ENCODE measurements at places on chromosomes 12 and 14.

DNA sequence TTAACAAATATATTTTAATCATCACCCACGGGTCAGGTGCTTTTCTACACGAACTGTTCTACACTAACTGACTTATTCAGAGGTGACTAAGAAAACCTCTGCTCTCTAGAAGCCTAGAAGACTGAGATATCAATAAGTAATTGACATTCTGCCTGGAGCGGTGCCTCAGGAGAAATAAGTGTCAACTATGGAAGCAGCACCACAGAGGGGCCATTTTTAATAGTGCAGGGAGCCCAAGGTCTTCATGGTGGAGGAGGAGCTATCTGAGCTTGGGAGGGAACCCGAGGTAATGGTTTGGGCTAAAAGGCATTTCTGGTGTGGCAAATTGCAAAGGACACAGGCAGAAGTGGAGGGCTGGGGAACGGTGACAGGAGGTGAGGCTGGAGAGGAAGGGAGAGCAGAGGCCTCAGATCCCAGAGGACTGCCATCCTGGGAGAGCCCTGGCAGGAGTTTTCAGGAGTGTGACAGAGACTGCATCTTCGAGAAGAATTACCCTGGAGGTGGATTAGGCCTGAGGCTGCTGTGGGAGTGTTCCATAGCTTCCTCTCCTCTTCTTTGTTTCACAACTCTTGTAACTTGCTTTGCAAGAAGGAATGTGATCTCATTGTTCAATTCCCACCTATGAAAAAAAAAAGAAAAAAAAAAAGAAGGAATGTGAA, 123.1 kb downstream of the NPAS3 start:
- no peak for DNase-seq

GRCh38 chr14:86541972-86542371, 1012.0 kb downstream of the FLRT2 start:
- no peak for DNase-seq

- DNase-seq, result no peak
These were observed 48.2 kb downstream of the MBIP start for GRCh38 chr14:36271939-36272907.

DNA sequence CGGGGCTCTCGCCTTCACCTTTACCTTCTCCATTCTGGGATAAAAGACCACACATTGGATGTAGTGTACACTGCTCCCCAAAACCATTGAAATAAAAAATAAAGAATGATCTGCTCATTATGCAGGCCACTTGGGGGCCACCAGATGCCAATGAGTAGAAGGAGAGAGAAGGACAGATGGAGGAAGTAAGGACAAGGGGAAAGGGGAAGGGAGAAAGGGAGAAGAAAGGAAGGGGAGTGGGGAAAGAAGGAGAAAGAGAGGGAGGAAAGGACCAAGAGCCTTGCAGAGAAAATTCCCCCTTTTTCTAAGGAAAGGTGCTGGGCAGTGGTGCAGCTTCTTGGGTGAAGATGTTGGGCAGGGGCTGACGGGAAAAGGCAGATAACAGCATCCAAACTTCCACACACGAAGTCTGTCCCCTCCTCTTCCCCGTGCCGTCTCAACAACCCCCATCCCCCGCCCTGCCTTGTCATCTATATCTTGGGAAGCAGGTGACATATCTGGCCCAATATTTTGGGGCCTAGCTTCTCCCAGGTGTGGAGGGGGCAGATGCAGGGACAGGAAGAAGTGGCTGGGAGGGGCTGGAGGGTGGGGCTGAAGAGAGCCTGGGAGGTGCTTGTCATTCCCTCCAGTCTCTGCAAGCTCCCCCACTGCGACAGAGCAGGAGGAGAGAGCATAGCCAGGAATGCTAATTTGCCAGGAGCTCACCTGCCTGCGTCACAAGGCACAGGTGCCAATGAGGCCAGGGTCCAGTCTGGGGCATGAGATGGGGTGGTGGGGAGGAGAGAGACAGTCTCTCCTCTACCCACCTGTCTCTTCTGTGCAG, 107.5 kb downstream of the SINHCAF start:
- DNase-seq, result no peak

- DNase-seq, result no peak
These were observed 240.3 kb upstream of the PDZRN4 start for GRCh38 chr12:40947797-40948196.

DNA sequence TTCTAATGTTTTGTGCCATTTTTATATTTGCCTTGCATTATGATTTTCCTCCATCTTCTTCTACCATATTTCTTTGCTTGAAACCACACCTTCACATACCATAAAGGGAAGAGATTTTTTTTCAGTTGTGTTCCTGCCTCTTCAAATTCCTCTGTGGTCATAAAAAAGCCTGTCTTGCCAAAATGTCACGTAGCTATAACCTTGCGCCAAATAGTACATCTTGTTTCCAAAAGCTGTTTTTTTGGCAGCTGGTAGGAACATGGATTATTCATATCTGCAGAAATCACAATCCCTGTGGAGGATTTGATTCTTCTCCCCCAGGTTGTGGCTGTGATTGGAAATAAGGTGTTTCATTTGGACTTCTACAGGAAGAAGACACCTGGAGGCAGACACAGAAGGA, 133.6 kb upstream of the SLC35F4 start:
- no peak for DNase-seq

DNA sequence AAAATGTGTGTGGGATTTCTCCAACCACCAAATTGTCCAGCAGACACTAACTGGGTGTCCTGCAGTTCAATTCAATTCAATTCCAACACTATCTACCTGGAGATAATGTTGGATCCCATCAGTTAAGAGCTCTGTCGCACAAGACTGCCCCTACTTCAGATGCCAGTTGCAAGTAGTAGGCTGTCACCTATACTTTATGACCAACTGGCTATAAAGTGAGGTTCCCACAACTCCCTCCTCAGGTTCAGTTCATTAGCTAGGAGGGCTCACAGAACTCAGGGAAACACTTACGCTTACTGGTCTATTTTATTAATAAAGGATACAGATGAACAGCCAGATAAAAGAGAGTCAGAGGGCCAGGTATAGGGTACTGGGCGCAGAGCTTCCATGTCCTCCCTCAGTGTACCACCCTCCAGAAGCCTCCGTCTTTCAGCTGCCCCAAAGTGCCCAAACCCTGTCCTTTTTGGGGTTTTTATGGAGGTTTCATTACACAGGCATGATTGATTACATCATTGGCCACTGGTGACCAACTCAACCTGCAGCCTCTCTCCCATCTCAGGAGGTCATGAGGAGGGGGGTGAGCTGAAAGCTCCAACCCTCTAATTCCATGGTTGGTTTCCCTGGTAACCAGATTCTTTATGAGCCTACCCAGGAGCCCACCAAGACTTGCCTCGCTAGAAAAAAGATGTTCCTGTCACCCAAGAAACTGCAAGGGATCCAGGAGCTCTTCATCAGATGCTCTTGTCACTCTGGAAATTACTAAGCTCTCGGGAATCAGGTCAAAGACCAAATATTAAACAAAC, 7.5 kb upstream of the SERPINA5 start:
- DNase-seq, result no peak

DNA sequence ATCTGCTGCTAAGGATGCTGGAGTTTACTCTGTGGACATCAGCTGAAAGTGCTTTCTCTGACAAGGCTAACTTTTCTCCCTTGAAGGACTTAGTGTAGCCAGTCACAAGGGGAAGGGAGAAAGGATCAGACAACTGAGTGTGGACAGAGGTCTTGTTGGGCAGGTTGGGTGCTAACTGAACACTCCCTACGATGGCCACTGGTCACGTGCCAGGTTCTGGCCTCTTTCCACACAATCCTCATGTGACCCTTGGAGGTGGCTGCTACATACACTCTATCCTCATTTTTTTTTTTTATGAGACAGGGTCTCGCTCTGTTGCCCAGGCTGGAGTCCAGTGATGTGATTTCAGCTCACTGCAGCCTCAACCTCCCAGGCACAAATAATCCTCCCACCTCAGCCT, 39.7 kb downstream of the FOXN4 start:
- DNase-seq, result no peak

DNA sequence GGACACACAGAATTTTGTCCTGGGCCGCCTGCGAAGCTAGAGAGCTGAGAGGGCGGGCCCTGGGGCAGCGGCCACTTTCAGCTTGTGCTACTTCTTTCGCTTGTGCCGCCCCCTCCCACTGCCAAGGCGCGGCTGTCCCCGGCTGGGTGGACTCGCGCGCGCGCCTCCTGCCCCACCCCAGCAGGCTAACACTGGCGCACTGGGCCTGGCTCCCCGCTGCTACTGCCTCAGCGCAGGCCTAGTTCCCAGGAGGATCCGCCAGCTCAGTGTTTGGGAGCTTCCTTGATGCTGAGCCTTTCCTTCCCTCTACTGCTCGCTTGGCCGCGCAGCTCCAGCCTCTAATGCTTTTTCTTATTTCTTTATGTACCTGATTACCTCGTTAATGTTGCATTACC, 27.4 kb upstream of the METAP2 start:
- DNase-seq, result no peak

DNA sequence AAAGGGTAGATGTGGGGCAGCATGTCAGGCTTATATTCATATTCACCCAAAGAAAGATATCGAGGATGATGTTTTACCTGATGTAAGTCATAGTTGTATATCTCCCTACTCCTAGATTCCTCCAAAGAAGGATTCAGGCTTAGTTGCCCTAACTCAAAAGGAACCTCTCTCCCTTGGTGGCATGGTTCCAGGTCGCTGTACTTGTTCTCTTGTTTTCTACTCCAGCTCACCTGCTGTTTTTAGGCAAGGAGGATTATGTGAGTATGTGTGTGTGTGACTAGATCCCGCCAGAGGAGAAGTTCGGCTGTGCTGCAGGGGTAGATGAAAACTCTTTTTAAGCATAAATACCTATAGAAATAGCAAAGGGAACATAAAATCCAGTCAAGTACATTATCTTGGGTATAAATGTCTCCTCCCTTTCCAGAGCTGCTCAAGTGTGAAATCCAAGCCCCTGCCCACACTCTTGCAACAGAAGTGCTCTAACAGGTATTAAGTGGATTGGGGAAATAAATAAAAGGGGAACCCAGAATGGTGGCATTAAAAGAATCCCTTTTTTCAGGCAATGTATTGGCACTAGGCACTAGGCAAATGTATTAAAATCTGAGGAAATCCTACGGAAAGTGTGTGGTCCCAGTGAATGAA, 375.7 kb downstream of the ZFP36L1 start:
- DNase-seq, result no peak

DNA sequence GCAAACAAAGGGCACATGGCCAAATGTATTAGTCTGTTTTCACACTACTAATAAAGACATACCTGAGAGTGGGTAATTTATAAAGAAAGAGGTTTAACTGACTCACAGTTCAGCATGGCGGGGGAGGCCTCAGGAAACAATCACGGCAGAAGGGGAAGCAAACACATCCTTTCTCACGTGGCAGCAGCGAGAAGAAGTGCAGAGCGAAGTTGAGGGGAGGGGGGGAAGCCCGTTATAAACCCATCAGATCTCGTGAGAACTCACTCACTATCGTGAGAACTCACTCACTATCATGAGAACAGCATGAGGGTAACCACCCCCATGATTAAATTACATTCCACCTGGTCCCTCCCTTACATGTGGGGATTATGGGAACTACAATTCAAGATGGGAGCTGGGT, 66.1 kb downstream of the ST8SIA1 start:
- DNase-seq, result no peak

DNA sequence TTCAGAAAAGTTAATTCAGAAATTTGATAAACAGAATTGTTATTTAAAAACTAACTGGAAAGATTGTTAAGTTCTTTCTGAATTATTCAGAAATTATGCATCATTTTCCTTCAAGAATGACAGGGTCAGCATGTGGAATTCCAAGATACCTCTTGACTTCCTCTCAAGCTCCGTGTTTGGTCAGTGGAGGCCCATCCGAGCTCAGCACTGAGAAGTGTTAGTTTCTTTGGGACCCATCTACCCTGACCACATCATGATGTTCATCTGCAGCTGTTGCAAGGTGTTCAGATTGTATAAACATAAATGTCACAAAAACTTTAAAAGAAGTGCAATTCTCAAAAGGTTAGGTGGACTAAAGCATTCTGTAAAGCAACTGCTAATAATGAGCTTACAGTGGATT, 33.7 kb downstream of the MDM2 start:
- no peak for DNase-seq

DNA sequence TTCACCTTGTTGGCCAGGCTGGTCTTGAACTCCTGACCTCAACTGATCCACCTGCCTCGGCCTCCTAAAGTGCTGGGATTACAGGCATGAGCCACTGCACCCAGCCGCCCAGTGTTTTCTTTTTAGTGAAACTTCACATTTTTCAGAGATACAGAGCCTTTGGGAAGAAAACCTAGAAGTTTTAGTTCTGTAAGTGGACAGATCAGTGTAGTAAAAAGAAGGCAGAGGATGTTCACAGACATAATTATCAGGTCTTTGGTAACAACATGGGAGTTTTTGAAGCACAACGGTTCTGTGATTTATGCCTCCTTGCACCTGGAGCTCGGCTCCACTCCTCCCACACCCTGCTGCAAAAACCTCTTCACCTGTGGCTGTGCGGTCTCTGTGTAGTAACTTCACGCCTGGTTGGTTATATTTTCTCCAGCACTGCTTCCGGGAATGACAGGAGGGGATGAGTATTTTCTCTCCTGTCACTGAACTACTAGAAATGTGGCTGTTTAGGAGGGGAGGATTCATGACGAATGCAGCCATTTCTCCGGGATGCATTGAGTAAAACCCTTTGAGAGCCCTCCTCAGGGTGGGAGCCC, 67.0 kb downstream of the ARF6 start:
- DNase-seq, result no peak

DNA sequence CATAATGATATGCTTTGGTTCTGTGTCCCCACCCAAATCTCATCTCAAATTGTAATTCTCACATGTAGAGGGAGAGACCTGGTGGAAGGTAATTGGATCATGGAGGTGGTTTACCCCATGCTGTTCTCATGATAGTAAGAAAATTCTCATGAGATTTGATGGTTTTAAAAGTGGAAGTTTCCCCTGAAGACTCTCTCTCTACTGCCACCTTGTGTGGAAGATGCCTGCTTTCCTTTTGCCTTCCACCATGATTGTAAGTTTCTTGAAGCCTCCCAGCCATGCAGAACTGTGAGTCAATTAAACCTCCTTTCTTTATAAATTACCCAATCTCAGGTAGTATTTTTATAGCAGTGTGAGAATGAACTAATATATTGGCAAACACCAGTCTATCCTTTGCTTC, 260.4 kb upstream of the PPFIA2 start:
- DNase-seq, result no peak

DNA sequence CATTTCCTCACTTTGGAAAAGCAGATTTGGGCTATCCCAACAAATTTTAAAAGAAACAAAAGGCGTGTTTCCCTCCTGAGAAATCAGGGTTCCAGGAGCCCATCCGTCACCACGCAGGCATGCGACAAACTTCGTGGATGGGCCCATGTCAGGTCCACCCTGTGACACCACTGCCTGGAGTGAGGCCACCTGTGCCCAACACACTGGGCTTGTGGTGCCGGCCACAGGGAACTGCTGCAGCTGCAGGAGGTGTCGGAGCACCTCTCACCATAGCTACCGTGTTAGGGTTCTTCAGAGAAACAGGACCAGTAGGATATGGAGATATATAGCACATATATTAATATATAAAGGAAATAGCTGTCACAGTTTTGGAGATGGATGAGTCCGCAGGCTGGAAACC, 53.0 kb upstream of the BCL11B start:
- no peak for DNase-seq

DNA sequence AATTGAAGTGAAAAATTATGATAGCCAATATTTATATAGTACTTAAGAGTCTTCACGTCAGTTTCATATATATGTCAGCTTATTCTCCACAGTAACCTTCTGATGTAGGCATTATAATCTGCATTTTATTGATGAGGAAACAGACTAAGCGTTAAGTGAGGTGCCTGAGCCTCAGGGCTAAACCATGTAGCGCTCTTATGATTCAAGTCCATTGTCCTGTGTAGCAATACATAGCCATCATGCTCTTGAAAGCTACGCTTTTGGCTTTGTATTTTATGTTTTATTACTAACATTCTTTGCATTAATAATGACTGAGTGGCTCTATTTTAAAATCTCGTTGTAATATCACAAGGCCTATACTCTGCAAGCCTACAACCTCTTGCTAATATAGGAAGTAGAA, 79.0 kb downstream of the ANO6 start:
- DNase-seq, result no peak
